NCI-H2107 (cell line): ENCODE measurements at places on chromosomes 12 and 14.

GRCh38 chr12:25276199-25276937 is 25.6 kb upstream of the KRAS start:
- DNase-seq, result no peak

DNA sequence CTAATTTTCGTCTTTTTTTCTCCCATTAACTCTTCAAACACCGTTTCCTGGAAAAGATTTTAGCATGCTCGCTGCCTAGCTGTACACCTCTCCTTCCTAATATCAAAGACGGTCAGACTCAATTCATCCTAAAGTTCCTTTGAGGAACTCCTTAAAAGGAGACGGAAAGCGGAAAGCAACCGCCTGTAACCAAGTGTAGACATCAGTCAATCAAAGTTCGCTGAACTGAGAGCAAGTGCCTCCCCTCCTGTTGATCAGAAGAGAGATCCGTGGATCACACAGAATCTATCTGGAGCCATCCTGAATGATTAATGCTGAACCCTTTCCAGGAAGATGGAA is 412 bp upstream of the TEP1 start:
- no peak for DNase-seq

DNA sequence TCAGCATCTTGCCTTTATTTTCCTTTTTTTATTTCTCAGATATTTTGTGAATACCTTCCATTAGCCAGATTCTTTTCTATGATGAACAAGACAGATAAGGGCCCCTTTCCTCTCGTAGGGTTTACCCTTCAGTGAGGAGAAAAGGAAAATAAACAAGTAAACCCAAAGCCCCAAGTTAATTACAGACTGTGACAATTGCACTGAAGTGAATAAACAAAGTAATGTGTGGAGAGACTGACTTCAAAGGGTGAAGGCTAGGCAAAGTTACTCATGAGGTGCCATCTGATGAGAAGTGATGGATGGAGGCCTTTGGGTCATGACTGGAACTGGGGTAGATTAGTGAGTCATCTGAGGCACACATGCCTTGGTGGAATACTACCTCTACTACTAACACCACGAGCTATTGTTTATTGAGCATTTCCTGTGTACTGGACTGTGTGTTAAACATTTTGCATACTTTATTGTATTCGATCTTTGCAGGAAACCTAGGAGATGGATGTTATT is 143.4 kb upstream of the PRICKLE1 start:
- no peak for DNase-seq

DNA sequence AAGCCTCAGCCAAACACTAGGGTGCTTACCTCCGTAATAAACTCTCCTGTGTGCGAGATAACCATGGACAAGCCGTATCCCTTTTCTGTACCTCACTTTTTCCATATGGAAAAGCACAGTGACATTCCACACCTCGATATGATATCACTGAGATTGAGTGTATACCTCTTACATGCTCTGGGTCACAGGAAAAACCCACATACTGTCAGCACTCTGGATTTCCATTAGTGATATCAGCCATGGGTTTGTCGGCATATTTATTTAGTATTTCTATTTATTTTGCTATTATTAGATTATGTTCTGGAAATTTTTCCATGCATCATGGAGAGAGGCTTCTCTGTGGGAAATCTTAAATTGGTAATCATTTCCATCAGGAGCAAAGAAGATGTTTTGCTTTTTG is 28.0 kb upstream of the DAAM1 start:
- no peak for DNase-seq

GRCh38 chr12:93571925-93572711 is at the start of gene SOCS2:
SOCS2 (plus strand) TSS chr12:93572675; CDS start chr12:93572898, 223 bp downstream.
- DNase-seq, result no peak

- DNase-seq, result no peak
These were observed 92.8 kb downstream of the LGMN start for GRCh38 chr14:92655419-92656201.
